ENCODE measurements at places on chromosomes 2 and 18. TPM values are rescaled to one million over a fixed set of nuclear protein-coding genes. Genes with fewer than 3 reads are reported as not detected.

The PLCL1 gene
- total RNA-seq: 20.3 TPM

The PFN4 gene
- total RNA-seq: 0.28 TPM

The ALKAL2 gene
- 0.35 TPM for total RNA-seq

The FEV gene
- not detected for total RNA-seq

The IL37 gene
- total RNA-seq: not detected

The TUBA3E gene
- not detected for total RNA-seq

The GCG gene
- total RNA-seq: not detected

The PSD4 gene
- total RNA-seq: 147 TPM

The LTBP1 gene
- 0.50 TPM for total RNA-seq

The COA5 gene
- total RNA-seq: 24.6 TPM

The RAMP1 gene
- 0.85 TPM for total RNA-seq

The AKAIN1 gene
- total RNA-seq: not detected

The SERPINB11 gene
- total RNA-seq: not detected

The SCTR gene
- total RNA-seq: not detected

The REG3G gene
- total RNA-seq: not detected

The SFTPB gene
- total RNA-seq: 11.6 TPM

The TLX2 gene
- 0.46 TPM for total RNA-seq

The OSBPL6 gene
- total RNA-seq: 0.41 TPM

The ZRANB3 gene
- 6.4 TPM for total RNA-seq

The MC4R gene
- total RNA-seq: not detected

The SH3RF3 gene
- 3.9 TPM for total RNA-seq

The NEMP2 gene
- total RNA-seq: 15.6 TPM

The GPC1 gene
- total RNA-seq: 1.7 TPM

The ALPG gene
- 0.15 TPM for total RNA-seq

The SLC16A14 gene
- total RNA-seq: 0.60 TPM

The ABCG8 gene
- 0.09 TPM for total RNA-seq

The SULT1C4 gene
- not detected for total RNA-seq

The GALR1 gene
- total RNA-seq: not detected

The DOK6 gene
- not detected for total RNA-seq

The RAB1A gene
- 41.4 TPM for total RNA-seq

The PLGLB1 gene
- total RNA-seq: 11.3 TPM

The STARD6 gene
- not detected for total RNA-seq

The CNOT9 gene
- 44.5 TPM for total RNA-seq

The ANKAR gene
- 13.1 TPM for total RNA-seq

The RGPD3 gene
- 0.16 TPM for total RNA-seq

The ANTXR1 gene
- total RNA-seq: 0.64 TPM

The COL4A4 gene
- 0.28 TPM for total RNA-seq

The BIN1 gene
- total RNA-seq: 151 TPM

The IL1RL1 gene
- total RNA-seq: 0.15 TPM

The MYOM1 gene
- total RNA-seq: 2.2 TPM

The CHN1 gene
- total RNA-seq: 1.4 TPM
